ENCODE measurements at places on chromosomes 2 and 18. TPM values are rescaled to one million over a fixed set of nuclear protein-coding genes. Genes with fewer than 3 reads are reported as not detected.

- H3K4me1 ChIP-seq = no peaks in the 10 kb centered on the region
- no peaks in the 10 kb centered on the region for H3K36me3 ChIP-seq
- H3K27ac ChIP-seq = no peak overlapping the region
- no peak for DNase-seq
- H3K4me3 ChIP-seq = no peak overlapping the region
- no peaks in the 10 kb centered on the region for H3K27me3 ChIP-seq
These were observed 84.5 kb downstream of the DOCK10 start for GRCh38 chr2:224957540-224958461.

DNA sequence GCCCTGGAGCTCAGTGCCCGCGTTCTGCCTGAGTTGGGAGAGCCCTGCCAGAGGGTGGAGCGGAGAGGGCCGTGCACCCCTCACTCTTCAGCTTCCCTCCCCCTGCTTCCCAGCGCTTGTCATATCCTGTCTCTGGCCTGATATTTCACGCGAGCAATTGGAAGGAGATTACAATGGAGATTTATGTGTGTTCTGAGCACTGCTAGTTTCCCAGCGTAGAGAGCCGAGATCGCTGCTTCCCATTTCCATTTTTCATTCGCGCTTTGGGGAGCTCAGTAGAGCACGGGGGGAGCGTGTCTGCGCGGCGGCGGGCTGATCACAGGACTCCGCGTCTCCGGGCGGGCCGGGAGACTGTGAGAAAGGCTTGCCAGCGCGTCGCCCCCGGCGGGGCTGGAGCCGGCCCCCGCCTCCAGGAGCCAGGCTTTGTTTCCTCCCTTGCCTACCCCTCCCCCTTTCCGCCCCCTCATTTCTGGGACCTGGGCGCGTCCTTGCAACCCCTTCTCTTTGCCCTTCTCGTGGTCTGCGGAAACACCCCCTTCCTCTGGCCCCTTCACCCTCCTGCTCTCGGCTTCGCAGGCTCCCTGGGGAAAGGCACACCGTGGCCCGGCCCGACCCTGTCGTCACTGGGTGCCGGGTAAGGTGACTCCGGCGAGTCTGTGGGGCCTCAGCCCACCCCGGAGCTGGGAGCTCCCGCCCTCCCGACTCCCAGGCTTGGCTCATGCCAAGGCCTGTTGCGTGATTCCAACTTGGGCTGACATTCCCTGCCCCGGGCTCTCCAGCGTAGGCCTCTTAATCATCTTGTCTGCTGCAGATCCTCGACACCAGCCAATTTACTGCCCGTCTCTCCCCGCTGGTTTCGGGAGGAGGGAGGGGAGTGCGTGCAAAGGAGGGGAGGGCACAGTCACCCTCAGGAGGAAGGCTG lies 5.8 kb downstream of the DLX2 start:
- H3K27me3 ChIP-seq = no peaks in the 10 kb centered on the region
- DNase-seq = no peak
- H3K36me3 ChIP-seq = no peaks in the 10 kb centered on the region

Gene IL18R1
- total RNA-seq = 3.4 TPM

DNA sequence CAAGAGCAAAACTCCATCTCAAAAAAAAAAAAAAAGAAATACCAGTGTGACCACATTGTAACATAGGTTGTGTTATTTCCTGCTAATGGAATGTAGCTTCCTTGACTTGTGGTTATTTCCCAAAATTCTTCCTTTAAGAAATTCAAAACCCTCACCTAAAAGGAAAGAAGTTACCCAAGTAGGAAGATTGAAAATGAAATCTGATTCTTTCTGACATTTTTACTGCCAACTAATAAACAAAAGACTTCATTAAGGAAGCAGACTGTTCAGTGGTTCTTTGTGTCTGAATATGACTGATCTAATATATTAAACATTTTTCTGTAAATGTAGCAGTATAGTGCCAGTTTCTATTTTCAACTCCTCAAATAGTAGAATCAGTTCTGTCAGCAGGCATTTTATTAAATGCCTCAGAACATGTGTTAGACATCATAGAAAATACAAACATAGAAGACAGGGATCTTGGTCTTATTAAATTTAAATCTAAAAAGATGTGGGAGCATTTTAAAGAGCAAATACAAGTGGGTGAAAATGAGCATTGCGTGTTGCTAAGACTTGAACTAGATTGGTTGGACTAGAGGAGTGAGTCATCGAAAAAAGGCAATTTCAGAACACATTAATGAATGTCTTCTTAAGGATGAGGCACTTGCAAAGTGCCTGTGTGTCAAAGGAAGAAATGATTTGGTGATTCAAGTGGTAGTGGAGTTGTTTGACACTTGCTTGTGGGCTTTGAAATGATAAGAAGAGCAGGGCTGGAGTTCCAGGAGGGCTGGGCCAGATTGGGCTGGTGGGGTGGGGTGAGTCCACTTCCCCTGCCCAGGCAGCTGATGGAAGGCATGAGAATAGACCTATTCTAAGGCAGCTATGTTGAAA lies 53.4 kb downstream of the PKP4 start:
- no peak for DNase-seq
- no peaks in the 10 kb centered on the region for H3K36me3 ChIP-seq
- peaks cover 17% of the 10 kb centered on the region for H3K4me1 ChIP-seq
- no peaks in the 10 kb centered on the region for H3K27me3 ChIP-seq
- H3K27ac ChIP-seq = peak overlapping the region; percentile 50
- H3K4me3 ChIP-seq = no peak overlapping the region

Gene G6PC2
- not detected for total RNA-seq

Gene ATRAID
- total RNA-seq = 92.8 TPM

DNA sequence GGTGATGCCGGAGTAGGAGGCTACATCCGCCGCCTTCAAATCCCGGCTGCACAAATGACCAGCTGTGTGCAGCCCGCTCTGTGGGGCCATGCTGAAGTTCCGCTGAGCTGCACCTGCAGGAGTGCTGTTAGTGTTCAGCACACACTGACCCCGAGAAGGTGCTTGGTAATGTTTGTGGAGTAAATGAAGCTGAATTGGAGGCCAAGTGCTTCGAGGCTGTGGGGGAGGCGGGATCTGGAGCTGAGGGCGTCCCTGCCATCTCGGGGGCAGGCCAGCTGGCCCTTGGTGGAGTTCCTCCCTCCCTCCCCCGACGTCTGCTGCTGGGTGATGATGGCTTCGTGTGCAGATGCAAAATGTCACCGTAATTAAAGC lies 23.2 kb downstream of the KCNF1 start:
- no peaks in the 10 kb centered on the region for H3K27me3 ChIP-seq
- DNase-seq = no peak
- H3K4me3 ChIP-seq = no peak overlapping the region
- H3K36me3 ChIP-seq = no peaks in the 10 kb centered on the region

DNA sequence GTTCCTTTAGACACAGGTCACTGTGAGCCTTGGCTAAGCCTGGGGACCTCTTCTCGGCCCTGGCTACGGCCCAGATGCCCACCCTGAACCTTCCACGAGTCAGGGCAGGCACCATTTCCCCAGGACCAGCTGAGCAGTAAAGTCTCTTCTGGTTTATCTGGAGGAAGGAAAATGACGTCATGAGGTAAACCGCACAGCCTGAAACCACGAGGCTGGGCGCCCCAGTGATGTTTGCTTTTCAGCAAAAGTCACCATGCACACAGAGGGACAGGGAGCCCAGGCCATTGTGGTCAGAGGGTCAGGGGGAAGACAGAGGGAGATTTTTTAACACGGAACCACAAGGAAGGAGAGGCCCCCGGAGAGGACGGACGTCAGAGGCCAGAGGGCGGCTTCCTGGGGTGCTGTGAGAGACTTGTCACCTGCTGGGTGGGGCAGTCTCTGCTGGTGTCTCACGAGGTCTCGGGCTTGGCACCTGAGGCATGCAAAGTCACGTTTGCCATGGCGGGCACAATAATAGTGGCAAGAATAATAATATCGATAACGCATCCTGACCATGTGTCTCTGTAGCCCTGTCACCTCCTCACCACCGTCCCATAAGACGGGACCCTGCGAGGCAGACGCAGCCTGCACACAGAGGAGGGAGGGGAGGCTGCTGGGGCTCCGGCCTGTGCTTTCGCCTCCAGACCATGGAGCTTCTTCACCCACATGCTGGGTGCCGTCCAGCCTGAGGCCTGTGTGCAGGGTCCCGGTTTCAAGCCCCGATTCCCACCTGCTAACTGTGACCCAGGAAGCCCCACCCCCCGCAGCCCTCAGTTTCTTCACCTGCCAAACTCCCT lies 33.2 kb upstream of the FOSL2 start:
- H3K27ac ChIP-seq = peak overlapping the region; percentile 72
- no peaks in the 10 kb centered on the region for H3K27me3 ChIP-seq
- H3K36me3 ChIP-seq = no peaks in the 10 kb centered on the region
- peak; percentile 76 for DNase-seq
- H3K4me3 ChIP-seq = no peak overlapping the region

Gene ERFE
- total RNA-seq = 18.3 TPM

GRCh38 chr2:63047321-63048279 lies 3.0 kb upstream of the OTX1 start:
- no peaks in the 10 kb centered on the region for H3K27me3 ChIP-seq
- DNase-seq = no peak
- no peak overlapping the region for H3K4me3 ChIP-seq
- H3K36me3 ChIP-seq = no peaks in the 10 kb centered on the region
- 0 out of 2 replicates have a peak, but pooled peaks cover 6% of the 10 kb centered on the region for H3K4me1 ChIP-seq

GRCh38 chr2:125227843-125228392 lies 1202.8 kb downstream of the CNTNAP5 start:
- no peak overlapping the region for H3K4me3 ChIP-seq
- no peaks in the 10 kb centered on the region for H3K36me3 ChIP-seq
- H3K27me3 ChIP-seq = no peaks in the 10 kb centered on the region
- DNase-seq = no peak

Gene DNER
- 0.28 TPM for total RNA-seq

DNA sequence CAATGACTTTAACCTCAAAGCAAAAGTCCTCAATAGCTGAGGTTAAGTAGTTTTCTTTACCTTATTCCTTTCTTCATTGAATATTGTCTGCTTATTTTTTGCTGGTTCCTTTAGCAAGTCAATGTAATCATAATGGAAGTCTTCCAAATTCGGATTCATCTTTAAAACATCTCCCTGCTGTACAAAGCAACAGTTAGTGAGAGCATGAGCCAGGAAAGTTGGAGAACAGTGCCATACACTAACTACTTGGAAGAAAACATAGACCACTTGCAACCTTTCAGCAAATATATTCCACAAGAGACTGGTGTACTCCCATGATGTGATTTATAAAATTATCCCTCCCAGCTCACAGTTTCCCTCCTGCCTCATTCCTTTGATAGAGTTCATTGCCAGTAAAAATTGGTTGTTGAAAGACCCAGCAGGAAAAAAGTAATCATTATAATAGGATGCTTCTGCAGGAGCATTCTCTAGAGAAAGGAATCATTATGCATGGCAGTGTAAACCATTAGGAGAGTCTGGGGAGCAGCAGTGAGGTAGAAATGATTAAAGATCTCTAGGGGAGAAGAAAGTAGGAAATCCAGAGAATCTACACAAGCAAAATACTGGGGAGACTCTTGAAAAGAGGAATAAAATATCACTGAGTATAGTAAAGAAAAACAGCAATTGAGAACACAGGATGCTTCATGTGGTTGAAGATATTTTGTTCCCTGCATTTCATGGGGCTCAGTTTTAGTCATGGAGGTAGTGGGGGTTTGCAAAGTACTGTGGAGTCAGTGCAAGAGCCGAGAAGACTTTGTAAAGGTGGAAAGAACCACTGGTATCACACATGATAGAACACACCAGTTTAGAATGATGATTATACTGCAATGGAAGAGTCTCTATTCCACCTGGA lies 38.6 kb upstream of the TTN start:
- peaks cover 15% of the 10 kb centered on the region for H3K4me1 ChIP-seq
- no peaks in the 10 kb centered on the region for H3K36me3 ChIP-seq
- H3K4me3 ChIP-seq = no peak overlapping the region
- H3K27me3 ChIP-seq = no peaks in the 10 kb centered on the region

- H3K27me3 ChIP-seq = peaks cover 50% of the 10 kb centered on the region
- DNase-seq = no peak
These were observed 37.2 kb upstream of the SNED1 start for GRCh38 chr2:240960971-240961876.

Gene CBLN2
- not detected for total RNA-seq

DNA sequence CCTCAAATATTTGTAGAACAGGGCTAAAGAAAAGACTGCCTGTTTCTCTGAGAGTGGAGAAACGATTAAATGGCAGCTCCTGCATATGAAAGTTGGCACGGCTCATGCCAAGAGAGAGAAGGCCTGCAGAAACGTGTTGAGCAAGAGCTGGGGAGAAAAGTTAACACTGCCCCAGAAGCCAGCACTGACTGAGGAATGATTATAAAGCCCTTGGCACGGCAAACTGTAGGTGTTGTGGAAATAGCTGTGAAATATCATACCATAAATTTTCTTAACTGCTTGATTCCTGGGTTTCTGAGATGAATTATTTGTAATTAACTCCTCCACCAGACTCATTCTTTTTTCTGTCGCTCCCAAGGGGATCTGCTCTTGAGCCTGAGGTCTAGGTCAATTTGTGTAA lies 4.3 kb downstream of the FRZB start:
- no peaks in the 10 kb centered on the region for H3K4me1 ChIP-seq
- H3K27ac ChIP-seq = no peak overlapping the region
- H3K4me3 ChIP-seq = no peak overlapping the region

DNA sequence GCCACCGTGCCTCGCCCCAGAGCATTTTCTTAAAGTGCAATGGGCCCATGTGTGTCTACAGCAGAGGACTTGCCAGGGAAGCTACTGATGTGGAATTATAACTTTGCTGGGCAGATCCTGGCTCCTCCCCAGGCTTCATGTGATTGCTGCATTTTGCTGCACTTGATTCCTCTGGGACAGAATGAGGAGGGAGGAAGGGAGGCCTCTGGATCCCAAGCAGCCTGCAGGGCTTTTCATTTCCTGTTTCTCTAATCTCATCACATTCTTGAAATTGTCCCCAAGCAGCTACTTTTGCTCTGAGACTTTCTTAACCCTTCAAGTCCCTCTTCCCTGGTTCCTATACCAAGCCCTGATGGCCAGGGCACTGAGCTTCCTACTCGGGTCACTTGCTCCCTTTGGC lies 134.4 kb upstream of the SEC11C start:
- peaks cover 18% of the 10 kb centered on the region for H3K4me1 ChIP-seq
- no peaks in the 10 kb centered on the region for H3K27me3 ChIP-seq
- peak; percentile 69 for DNase-seq
- H3K27ac ChIP-seq = no peak overlapping the region
- H3K36me3 ChIP-seq = no peaks in the 10 kb centered on the region

Gene ARHGEF4
- total RNA-seq = 16.1 TPM

Gene TNFAIP6
- total RNA-seq = not detected

Gene KCNE4
- not detected for total RNA-seq

GRCh38 chr2:95346738-95347671 lies 49.9 kb downstream of the KCNIP3 start:
- peaks cover 76% of the 10 kb centered on the region for H3K27me3 ChIP-seq
- no peak for DNase-seq
- no peak overlapping the region for H3K4me3 ChIP-seq
- H3K36me3 ChIP-seq = no peaks in the 10 kb centered on the region
- peaks cover 5% of the 10 kb centered on the region for H3K4me1 ChIP-seq

Measured in PC-9 (cell line).